ENCODE measurements at places on chromosomes 7 and 10. TPM values are rescaled to one million over a fixed set of nuclear protein-coding genes. Genes with fewer than 3 reads are reported as not detected.

GRCh38 chr10:103757531-103758293 is 97.7 kb downstream of the SH3PXD2A start:
- no peaks in the 10 kb centered on the region for H3K36me3 ChIP-seq
- H3K27me3 ChIP-seq, result no peaks in the 10 kb centered on the region
- peaks cover 13% of the 10 kb centered on the region for H3K4me1 ChIP-seq
- no peak for DNase-seq
- H3K27ac ChIP-seq, result no peak overlapping the region
- H3K4me3 ChIP-seq, result peak overlapping the region; percentile 3

- DNase-seq, result peak; percentile 63
- H3K27me3 ChIP-seq, result no peaks in the 10 kb centered on the region
- no peaks in the 10 kb centered on the region for H3K36me3 ChIP-seq
- no peak overlapping the region for H3K27ac ChIP-seq
Observed at GRCh38 chr7:112162142-112162766, 43.9 kb downstream of the DOCK4 start.

- no peak overlapping the region for H3K4me3 ChIP-seq
- no peaks in the 10 kb centered on the region for H3K36me3 ChIP-seq
- no peak overlapping the region for H3K27ac ChIP-seq
Observed at GRCh38 chr10:74704629-74705357, 121.6 kb upstream of the KAT6B start.

- no peaks in the 10 kb centered on the region for H3K4me1 ChIP-seq
- no peak overlapping the region for H3K4me3 ChIP-seq
- H3K27ac ChIP-seq, result no peak overlapping the region
- DNase-seq, result no peak
Observed at GRCh38 chr7:64990216-64990615, 620 bp downstream of the ZNF117 start.

The FAM237B gene
- not detected for total RNA-seq

The DOCK4 gene
- total RNA-seq, result 26.9 TPM
